Naive thymus-derived CD8-positive, alpha-beta T cell (primary cell): ENCODE measurements at places on chromosomes 4 and X. TPM values are rescaled to one million over a fixed set of nuclear protein-coding genes. Genes with fewer than 3 reads are reported as not detected.

Gene GDPD2
- not detected for total RNA-seq

Gene SOX3
- total RNA-seq = not detected

Gene VEGFD
- not detected for total RNA-seq

Gene RHOXF1
- total RNA-seq = 1.7 TPM

Gene SOWAHB
- not detected for total RNA-seq

Gene PSAPL1
- total RNA-seq = not detected

Gene TSPAN6
- 2.8 TPM for total RNA-seq
